Activated CD4-positive, alpha-beta memory T cell treated with anti-CD3 and anti-CD28 coated beads for 36 hours (primary cell): ENCODE measurements at places on chromosomes 11 and 22. TPM values are rescaled to one million over a fixed set of nuclear protein-coding genes. Genes with fewer than 3 reads are reported as not detected.

DNA sequence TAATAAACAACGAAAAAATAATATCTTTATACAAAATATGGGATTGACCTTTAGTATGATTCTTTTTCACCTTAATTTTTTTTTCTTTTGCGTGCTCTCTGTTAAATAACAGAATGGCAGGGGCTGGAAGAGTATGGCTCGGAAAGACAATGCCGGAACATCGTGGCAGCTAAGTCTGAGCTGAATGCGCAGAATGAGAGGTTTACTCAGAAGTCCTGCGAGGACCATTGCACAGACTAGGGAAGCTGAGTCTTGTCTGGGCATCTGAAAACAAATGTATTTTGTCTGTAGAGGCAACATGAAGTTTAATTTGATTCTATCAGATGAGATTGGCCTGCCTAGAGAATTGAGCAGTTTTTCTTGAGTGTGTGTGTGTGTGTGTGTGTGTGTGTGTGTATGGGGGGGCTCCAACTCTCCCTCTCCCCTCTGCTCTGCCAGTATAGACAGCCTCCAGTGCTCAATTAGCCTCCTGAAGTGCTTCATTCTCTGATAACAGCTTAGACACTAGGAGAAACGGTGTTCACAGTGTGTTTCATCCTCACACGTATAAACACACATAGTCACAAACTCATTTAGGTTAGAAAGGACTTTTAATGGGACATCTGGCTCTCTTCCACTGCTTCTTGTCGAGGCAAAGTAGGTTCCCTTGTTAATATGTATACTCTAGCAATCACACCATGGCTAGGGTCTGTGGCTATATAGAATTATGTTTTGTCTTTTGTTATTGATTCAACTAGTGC, 244.3 kb upstream of the SORL1-AS1 start:
- no peak overlapping the region for H3K27ac ChIP-seq
- no peaks in the 10 kb centered on the region for H3K4me1 ChIP-seq
- no peak overlapping the region for H3K4me3 ChIP-seq
- no peaks in the 10 kb centered on the region for H3K27me3 ChIP-seq
- no peak for DNase-seq
- H3K36me3 ChIP-seq = no peaks in the 10 kb centered on the region

GRCh38 chr11:61972672-61973475, 5.4 kb upstream of the FTH1 start:
- DNase-seq = peak; percentile 36
- H3K27ac ChIP-seq = peak overlapping the region; percentile 90

DNA sequence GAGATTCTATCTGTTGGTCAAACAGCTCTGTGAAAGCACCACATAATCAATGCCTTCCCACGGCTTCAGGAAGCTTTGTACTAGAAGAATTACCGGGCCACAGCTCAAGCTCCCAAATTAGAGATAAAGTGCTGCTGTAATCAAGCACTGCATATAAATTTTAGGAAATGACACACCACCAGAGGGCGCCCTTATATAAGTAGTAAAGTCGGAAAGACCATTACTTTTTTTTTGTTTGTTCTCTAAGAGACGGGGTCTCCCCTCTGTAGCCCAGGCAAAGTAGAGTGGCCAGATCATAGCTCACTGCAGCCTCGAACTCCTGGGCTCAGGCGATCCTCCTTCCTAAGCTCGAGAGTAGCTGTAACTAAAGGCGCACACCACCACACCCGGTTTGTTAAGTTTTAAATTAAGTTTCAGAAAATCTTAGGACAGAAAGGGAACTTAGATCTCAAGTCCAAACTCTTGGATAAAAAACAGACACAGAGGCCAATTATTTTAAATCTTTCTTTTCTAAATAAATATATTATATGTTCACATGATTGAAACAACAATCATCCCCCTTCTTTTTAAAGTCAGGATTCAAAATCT, 32.6 kb downstream of the PRCP start:
- H3K27me3 ChIP-seq = no peaks in the 10 kb centered on the region
- no peak overlapping the region for H3K4me3 ChIP-seq
- peak; percentile 68 for DNase-seq
- no peaks in the 10 kb centered on the region for H3K36me3 ChIP-seq
- peaks cover 12% of the 10 kb centered on the region for H3K4me1 ChIP-seq
- H3K27ac ChIP-seq = no peak overlapping the region

GRCh38 chr22:45096256-45096907, 67.3 kb upstream of the NUP50 start:
- H3K27me3 ChIP-seq = peaks cover 20% of the 10 kb centered on the region
- no peak overlapping the region for H3K4me3 ChIP-seq
- H3K27ac ChIP-seq = no peak overlapping the region
- H3K36me3 ChIP-seq = no peaks in the 10 kb centered on the region
- H3K4me1 ChIP-seq = peaks cover 4% of the 10 kb centered on the region

- H3K4me1 ChIP-seq = no peaks in the 10 kb centered on the region
- H3K27ac ChIP-seq = no peak overlapping the region
- DNase-seq = no peak
Measured at GRCh38 chr11:1473786-1474185, 12.8 kb downstream of the MOB2 start.

GRCh38 chr22:27876684-27877083, 42.4 kb downstream of the PITPNB start:
- no peaks in the 10 kb centered on the region for H3K27me3 ChIP-seq
- no peak overlapping the region for H3K27ac ChIP-seq
- H3K36me3 ChIP-seq = peaks cover 24% of the 10 kb centered on the region
- no peak overlapping the region for H3K4me3 ChIP-seq

DNA sequence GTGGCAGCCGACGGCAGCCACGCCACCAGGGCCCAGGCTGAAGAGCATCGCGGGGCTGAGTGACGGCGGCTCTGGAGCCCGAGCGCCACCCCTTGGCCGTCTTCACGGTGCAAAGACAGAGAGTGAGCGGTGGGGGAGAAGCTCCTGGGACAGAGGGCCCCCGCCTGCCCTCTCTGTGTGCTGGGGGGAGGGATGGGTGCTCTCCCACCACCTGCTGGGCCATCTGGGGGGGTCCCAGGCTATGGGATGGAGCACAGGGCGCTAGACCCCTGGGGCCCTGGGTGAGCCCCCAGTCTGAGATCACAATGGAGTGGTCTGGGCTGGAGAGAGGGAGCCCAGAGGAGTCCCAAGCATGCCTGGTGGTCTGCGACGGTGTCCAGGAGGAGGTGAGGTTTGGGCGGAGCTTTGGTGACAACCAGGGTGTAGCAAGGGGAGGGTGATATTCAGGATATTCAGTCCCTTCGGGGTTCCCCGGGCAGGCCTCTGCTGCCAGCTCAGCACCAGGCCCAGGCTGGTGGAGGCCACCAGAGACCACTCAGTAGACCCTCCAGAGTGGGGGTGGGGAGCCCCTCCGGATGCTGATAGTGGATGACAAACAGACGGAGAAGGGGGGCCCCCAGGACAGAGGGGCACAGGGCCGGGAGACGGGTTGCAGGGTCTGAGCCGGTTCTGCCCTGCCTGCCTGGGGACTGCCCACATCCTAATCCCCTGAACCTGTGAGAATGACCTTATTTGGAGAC, 78.1 kb upstream of the PRR5 start:
- no peak overlapping the region for H3K27ac ChIP-seq
- no peaks in the 10 kb centered on the region for H3K36me3 ChIP-seq
- peaks cover 4% of the 10 kb centered on the region for H3K27me3 ChIP-seq
- peak; percentile 31 for DNase-seq
- no peak overlapping the region for H3K4me3 ChIP-seq

DNA sequence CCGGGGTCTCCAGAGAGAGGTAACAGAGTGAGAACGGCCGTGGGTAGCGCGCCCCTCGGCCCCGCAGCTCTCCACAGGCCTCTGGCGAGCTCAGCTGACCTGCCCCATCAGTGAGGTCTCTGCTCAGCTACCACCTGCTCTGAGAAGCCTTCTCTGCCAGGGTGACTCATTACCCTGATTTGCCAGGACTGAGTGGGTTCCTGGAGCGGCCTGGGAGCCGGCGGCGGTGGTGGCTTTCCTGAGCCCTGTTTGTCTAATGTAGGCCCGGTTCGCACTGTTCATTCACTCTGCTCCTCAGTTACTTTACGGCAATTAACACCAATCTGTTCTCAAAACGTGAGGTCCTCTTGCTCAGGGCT, 351.0 kb upstream of the B3GAT1 start:
- H3K27me3 ChIP-seq = peaks cover 12% of the 10 kb centered on the region
- H3K27ac ChIP-seq = no peak overlapping the region
- no peak overlapping the region for H3K4me3 ChIP-seq
- no peak for DNase-seq

DNA sequence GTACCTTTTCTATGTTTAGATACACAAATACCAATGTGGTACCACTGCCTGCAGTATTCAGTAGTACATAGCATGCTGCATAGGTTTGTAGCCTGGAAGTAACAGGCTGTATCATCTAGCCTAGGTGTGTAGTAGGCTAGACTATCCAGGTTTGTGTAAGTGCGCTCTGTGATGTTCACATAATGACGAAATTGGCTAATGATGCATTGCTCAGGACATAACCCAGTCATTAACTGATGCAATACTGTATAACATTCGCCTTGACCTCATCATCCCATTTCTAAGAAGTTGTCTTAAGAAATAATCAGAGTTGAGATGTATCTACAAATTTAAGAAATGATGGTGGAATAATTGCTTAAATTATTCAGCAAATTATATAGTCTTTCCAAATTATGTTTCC, 116.0 kb upstream of the TIMP3 start:
- H3K27me3 ChIP-seq = peaks cover 29% of the 10 kb centered on the region
- H3K36me3 ChIP-seq = no peaks in the 10 kb centered on the region
- no peak overlapping the region for H3K27ac ChIP-seq
- H3K4me3 ChIP-seq = no peak overlapping the region
- no peak for DNase-seq

GRCh38 chr22:42280836-42281235, 10.4 kb upstream of the TCF20 start:
- peaks cover 3% of the 10 kb centered on the region for H3K27me3 ChIP-seq
- no peak overlapping the region for H3K27ac ChIP-seq
- no peak overlapping the region for H3K4me3 ChIP-seq
- no peaks in the 10 kb centered on the region for H3K36me3 ChIP-seq

DNA sequence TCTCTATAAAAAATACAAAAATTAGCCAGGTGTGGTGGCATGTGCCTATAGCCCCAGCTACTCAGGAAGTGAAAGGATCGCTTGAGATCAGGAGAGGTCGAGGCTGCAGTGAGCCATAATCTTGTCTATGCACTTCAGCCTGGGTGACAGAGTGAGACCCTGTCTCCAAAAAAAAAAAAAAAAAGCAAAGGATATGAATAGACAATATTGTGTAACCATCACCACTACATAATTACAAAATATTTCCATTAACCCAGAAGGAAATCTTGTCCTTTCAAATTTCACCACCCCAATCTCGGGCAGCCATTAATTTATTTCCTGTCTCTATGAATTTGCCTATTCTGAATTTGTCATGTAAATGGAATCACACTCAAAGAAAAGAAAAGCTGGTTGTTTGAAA, 21.2 kb downstream of the RSF1 start:
- no peaks in the 10 kb centered on the region for H3K27me3 ChIP-seq
- H3K36me3 ChIP-seq = peaks cover 7% of the 10 kb centered on the region
- no peak overlapping the region for H3K27ac ChIP-seq

- no peak overlapping the region for H3K27ac ChIP-seq
- no peak for DNase-seq
- no peaks in the 10 kb centered on the region for H3K4me1 ChIP-seq
- H3K4me3 ChIP-seq = no peak overlapping the region
Measured at GRCh38 chr11:15754221-15754620, 602.1 kb downstream of the SOX6 start.

DNA sequence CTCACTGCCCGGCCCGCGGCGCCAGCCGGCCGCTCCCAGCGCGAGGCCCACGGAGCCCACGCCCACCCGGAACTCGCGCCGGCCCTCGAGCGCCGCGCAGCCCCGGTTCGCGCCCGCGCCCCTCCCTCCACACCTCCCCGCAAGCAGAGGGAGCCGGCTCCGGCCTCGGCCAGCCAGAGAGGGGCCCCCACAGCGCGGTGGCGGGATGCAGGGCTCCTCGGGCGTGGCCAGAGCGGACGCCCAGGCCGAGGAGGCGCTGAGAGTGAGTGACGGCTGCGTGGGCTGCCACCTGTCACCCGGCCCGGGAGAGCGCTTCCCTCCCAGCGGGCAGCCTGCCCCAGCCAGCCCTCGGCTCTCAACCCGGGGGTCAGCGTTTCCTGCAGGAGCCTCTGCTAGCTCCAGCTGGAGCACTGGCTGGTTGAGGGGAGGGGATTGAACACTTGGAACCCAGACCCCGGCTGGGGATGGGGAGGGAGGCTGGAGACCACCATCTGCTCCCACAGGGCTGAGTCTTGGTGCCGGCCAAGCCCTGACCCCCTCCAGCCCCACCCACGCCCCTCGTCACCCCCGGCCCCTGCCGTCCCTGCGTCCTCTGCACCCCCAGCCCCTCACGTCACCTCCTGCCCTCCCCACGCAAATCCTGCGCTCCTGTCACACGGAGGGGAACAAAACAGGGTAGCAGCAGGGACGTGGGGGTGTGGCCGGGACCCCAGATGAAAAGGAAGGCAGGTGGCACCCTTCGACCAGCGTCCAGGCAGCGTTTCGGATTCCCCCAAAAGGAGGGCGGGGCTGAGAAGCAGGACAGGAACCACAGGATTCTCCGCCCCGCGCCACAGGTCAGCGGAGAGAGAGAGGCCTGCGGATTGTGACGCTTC, 157.0 kb downstream of the BRD1 start:
- H3K27me3 ChIP-seq = peaks cover 23% of the 10 kb centered on the region
- peak; percentile 43 for DNase-seq
- H3K4me1 ChIP-seq = peaks cover 25% of the 10 kb centered on the region
- no peak overlapping the region for H3K27ac ChIP-seq

IL17REL gene
- total RNA-seq = 0.73 TPM

KCNJ1 gene
- not detected for total RNA-seq

TNNT3 gene
- total RNA-seq = 6.0 TPM

SDHAF2 gene
- 31.4 TPM for total RNA-seq
